ENCODE measurements at places on chromosomes 7 and 10.

GRCh38 chr10:70417568-70417967 lies 13.6 kb downstream of the EIF4EBP2 start:
- no peak for DNase-seq

DNA sequence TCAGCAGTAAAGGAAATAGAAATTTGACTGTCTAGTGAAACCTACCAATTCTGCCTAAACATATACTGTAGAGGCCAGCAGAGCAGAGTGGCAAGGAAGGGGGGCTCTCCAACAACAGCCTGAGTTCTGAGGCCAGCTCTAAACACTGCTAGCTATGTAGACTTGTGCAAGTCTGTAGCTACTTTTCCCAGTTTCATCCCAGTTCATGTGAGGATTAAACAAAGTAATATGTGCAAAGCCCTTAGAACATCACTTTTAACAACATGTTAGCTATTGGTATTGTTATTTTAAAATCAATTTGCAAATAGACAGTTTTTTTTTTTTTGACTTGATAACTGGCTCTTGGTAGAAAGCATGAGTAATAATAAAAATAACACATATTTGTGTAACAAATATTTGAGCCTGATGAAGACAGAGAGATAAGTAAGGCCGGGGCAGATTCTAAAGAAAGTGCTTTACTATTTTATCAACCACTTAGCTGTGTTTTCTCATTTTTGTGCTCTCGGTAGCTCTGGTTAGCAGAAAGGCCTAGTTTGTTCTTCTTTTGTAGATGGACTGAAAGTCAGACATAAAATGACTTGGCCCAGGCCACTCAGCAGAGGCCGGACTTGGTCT lies 9.3 kb downstream of the CHST12 start:
- no peak for DNase-seq

GRCh38 chr7:47715631-47716068 lies 133.7 kb upstream of the TNS3 start:
- no peak for DNase-seq

DNA sequence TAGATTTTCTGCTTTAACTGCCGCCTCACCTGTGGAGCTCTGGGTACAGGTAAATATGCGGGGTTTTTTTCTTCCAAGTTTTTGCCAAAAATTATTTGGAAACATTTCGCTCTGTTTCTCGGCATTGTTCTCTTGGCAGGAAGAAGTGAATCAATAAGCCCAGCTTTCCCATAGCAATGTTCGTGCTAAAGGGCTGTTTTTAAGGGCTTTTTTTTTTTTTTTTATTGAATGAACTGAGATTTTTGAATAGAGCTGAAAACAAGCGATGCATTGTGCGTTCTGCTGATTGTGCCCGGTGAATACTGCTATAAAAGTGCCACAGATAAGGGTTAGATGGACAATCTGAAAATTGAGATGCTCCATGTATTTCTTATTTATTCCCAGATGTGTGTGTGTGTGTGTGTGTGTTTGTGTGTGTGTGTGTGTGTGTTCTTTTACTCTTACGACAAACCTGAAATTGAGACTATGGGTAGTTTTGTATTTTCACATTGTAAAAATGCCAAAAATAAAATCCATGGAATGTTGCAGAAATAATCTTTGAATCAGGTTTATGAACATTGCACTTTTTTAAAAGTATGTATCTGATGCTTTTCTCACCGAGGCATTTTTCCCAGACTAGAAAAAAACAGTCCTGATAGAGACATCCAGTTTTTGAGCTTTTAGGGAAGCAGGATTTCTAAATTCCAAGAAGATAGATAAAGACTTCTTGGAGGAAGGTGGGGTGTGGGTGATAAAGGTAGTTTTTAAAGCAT lies 30.5 kb downstream of the KIAA1217 start:
- DNase-seq, result no peak

DNA sequence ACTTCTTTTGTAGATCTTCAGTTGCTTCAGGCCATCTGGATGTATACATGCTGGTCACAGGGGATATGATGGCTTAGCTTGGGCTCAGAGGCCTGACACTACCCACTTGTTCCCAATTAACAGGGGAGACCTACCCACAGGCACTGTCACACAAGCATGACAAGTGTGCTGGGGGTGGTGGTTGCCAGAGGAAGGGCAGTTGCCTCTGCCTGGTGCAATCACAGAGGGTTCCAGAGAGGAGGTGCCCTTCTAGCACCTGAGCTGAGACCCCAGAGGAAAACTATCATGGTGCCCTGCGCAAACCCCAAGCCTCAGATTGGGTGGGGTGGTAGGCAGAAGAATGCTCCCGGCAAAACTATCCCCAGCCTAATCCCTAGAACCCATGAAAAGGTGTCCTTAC lies 65.6 kb upstream of the NANOS1 start:
- DNase-seq, result no peak

- no peak for DNase-seq
These were observed 25.2 kb downstream of the TMEM270 start for GRCh38 chr7:73885975-73886798.

GRCh38 chr7:105934572-105935185 lies 28.4 kb upstream of the CDHR3 start:
- DNase-seq, result no peak

DNA sequence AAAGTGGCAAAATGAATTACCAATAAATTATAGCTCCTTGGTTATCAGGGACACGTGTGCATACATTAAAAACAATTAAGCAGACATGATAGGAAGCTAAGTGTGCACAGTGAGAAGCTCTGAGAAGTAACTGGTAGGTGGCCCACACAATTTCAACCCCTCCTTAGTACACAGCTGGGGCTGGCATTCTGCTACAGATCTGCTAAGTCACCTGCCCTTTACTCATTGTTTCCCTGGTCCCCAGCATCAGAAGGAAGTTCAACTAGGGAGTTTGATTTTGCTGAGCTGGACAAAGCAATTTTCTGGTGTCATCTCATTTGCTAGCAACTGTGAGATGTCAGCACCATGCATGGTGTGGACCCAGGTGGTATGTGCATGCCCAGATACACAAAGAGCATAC lies 424.1 kb upstream of the NPVF start:
- no peak for DNase-seq

DNA sequence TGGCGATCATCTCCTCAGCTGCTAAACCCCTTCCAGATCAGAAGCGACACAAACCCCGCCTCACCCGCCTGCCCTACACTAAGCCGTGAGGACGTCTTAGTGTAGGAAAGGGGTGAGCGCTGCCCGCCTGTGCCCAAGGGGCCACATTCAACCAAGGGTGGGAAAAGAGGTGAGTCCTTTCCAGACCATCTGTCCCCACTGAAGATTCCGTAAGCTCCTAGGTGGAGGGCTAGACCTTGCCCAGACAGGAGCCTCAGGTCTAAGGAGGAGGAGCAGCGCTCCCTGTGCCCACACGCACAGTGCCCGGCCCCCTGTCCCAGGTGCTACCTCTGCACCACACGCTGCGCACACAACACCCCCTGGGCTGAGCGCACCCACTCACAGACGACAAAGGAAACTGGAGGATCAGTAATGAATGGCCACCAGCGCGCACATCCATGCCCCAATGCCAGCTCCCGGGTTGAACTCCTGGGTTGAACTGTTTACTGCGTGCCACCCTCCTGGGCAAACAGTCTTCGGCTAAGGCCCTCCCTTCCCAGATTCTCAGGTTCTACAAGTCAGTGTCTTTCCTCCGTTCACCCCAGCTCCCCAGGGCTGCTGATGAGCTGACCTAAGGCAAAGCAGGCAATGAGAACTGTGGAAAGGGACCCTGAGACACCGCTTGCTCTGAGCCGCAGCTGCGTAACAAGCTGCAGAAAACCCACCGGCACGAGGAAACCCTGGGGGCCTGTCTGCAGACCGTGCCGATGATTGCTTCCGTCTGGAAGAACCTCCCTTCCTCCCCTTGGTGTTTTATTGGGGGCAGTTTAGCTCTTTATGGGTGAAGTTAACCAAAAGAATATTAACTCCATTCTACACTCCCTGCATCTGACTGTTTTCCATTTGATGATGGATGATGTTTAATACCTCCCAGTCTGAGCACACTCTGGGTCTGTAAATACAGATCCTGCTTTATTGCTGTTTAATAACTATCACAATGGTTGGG lies 185.9 kb downstream of the MAD1L1 start:
- DNase-seq, result no peak

GRCh38 chr7:37289367-37289766 lies 159.3 kb downstream of the ELMO1 start:
- DNase-seq, result no peak

DNA sequence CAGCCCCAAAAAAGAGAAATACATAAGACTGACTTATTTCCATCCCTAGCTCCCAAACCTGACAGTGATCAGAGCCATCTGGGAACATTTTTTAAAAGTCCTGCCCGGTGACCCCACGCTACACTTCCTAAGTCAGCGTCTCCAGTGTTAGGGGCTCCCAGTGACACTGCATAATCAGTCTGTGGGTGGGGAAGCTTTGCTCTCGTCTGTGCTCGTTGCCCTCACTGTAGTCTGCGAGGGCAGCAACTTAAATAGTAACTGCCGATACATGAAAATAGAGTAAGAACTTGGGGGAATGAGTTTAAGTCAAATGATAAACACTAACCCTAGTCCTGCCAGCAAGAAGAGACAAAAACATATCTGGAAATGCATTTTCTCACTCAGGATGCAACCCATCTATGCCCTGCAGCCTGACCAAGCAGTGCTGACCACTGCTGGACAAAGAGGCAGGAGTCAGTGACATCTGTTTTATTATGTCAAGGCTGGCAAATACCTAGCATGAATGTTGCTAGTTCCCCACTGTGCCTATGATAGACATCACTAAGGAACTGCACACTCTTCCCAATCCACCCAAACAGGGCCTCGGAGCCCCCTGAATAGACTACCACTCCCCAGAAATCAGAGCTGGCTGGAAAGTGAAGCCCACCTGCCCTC lies 18.7 kb downstream of the ERCC6 start:
- DNase-seq, result no peak

GRCh38 chr10:51260376-51260775 lies 186.1 kb downstream of the PRKG1 start:
- no peak for DNase-seq

DNA sequence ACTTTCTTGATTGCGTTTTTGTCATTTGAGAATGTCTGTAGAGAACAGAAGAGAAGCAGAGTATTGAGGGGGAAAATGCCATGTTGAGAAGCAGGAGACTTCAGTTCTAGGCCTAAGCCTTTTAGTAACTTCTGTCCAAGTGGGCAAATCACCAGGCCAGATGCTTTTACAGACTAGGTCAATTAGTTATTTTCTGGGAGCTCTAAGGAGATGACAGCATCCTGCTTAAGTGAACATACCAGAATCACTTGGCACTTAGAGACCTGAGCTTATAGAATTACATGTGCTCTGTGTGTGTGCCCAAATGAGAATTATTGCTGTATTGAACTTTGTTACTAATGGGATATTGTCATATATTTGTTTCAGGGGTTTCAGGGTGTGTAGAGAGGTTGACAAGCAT lies 24.0 kb downstream of the AGK start:
- no peak for DNase-seq

- DNase-seq, result no peak
These were observed 91.6 kb upstream of the KMT2E start for GRCh38 chr7:104922182-104923009.

GRCh38 chr7:157980774-157981173 lies 606.8 kb downstream of the PTPRN2 start:
- DNase-seq, result no peak

DNA sequence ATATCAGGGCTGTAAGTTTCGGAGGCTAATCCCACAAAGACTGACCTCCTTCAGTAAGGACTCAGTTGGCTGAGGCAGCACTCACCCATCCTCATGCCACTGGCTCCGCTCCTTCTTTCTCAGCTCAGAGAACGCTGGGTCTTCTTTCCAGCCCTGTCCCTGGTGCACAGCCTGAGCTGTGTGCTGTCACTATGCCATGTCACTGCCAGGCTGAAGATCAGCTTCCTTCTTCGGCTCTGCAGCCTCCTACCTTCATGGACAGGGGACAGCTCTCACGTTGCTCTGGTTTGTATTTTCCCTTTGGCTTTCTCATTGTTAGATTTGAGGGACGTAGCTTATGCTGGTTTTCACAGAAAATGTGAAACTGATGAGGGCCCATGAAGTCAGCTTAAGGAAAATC lies 437.3 kb downstream of the GLRX3 start:
- DNase-seq, result no peak

GRCh38 chr10:62233356-62234076 lies 35.1 kb downstream of the RTKN2 start:
- no peak for DNase-seq

GRCh38 chr10:3692387-3692999 lies 92.5 kb downstream of the KLF6 start:
- DNase-seq, result no peak

- DNase-seq, result no peak
These were observed 14.5 kb downstream of the CAPZA2 start for GRCh38 chr7:116876664-116877442.

DNA sequence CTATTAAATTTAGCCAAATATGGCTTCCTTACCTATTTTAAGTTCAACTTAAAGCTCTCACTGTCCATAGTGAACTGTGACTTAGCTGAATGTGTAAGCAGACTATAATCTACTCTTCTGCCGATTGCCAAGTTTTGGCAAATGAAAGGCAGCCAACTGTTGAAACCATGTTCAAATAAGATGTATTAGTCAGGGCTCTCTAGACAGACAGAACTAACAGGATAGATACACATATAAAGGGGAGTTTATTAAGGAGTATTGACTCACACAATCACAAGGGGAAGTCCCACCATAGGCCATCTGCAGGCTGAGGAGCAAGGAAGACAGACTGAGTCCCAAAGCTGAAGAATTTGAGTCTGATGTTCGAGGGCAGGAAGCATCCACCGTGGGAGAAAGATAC lies 837.7 kb upstream of the AUTS2 start:
- no peak for DNase-seq

- no peak for DNase-seq
These were observed 66.7 kb downstream of the PRKG1 start for GRCh38 chr10:51141010-51141409.

DNA sequence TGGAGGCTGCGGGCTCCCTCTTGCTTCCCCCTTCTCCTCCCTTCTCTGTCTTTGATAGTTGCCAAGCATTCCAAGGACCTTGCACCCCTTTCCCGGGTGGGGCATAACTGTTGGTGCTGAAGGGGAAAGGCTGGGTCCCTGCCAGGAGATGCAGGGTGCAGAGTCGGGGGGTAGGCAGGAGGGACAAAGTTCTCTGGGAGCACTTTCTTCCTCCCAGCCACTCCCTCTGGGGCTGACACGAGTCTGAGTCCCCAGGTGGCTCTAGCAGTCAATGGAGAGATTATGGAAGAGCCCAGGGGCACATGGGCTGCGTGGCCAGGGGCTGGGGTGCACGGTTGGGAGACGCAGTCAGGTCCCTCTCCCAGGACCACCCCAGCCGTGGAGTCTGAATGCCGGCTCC lies 2.1 kb downstream of the CLDN15 start:
- no peak for DNase-seq

- no peak for DNase-seq
These were observed 3.9 kb downstream of the ATXN7L1 start for GRCh38 chr7:105872491-105872890.

- no peak for DNase-seq
These were observed 104.7 kb upstream of the ARMC3 start for GRCh38 chr10:22823109-22823508.

DNA sequence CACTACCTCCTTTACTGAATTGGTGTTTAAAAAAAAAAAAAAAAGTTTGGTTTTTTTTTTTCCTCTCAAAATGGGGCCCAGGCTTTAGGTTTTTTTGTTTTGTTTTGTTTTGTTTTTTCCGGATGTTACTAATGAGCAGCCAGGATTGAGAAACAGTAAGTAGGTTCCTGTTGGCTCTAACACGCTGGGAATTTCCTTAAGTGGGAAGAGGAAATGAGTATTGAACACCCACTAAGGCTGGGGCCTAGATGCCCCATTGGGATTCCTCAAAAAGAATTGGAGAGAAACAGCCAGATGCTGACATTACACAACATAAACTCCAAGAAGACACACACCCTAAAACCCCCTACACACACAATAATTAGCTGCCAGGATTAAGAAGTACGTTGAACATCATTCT lies 102.2 kb upstream of the NANOS1 start:
- DNase-seq, result no peak
